ENCODE measurements at places on chromosomes 13 and 19. TPM values are rescaled to one million over a fixed set of nuclear protein-coding genes. Genes with fewer than 3 reads are reported as not detected.

- DNase-seq, result no peak
- H3K4me3 ChIP-seq, result no peak overlapping the region
- no peaks in the 10 kb centered on the region for H3K36me3 ChIP-seq
- peaks cover 12% of the 10 kb centered on the region for H3K4me1 ChIP-seq
Measured at GRCh38 chr13:38415233-38415632, 65.6 kb downstream of the UFM1 start.

DNA sequence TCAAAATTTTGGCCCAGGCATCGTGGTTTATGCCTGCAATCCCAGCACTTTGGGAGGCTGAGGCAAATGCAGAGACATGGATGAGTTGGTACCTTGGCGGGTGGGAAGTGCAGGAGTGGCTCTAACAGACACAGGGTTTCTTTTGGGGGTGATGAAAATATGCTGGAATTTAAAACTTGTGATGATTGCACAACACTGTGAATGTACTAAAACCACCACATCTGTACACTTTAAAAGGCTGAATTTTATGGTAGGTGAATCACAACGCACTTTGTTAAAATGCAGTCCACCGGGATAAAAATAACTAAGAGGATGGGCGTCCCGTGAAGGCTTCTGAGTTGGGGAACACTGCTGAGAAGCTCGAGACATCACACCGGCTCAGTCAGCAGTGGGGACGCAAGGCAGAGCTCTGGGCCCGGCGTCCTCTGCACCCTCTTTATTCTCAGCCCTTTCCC, 47.1 kb downstream of the MLLT1 start:
- DNase-seq, result no peak
- no peaks in the 10 kb centered on the region for H3K27me3 ChIP-seq
- H3K36me3 ChIP-seq, result peaks cover 9% of the 10 kb centered on the region

Gene SPPL2B
- polyA plus RNA-seq, result 20.9 TPM

GRCh38 chr19:58059671-58060078, 593 bp downstream of the ZNF135 start:
- no peaks in the 10 kb centered on the region for H3K36me3 ChIP-seq
- H3K27ac ChIP-seq, result no peak overlapping the region
- DNase-seq, result no peak
- no peaks in the 10 kb centered on the region for H3K27me3 ChIP-seq
- peak overlapping the region; percentile 49 for H3K4me3 ChIP-seq

DNA sequence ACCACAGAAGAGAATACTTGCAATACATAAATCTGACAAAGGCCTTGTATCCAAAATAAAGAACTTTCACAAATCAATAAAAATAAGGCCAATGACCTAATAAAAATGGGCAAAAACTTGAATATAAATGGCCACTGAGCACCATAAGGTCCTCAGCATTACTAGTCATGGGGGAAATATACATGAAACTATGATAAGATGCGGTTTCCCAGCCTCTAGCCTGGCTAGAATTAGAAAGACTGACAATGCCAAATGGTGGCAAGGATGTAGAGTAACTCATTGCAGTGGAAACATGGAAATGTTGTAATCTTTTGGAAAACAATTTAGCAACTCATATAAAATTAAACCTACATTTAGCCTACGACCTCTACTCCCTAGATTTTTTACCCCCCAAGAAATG, 227.1 kb downstream of the GGACT start:
- DNase-seq, result no peak
- H3K27ac ChIP-seq, result no peak overlapping the region
- no peaks in the 10 kb centered on the region for H3K27me3 ChIP-seq
- no peaks in the 10 kb centered on the region for H3K4me1 ChIP-seq
- H3K36me3 ChIP-seq, result no peaks in the 10 kb centered on the region

Gene ZNF223
- 4.0 TPM for polyA plus RNA-seq

DNA sequence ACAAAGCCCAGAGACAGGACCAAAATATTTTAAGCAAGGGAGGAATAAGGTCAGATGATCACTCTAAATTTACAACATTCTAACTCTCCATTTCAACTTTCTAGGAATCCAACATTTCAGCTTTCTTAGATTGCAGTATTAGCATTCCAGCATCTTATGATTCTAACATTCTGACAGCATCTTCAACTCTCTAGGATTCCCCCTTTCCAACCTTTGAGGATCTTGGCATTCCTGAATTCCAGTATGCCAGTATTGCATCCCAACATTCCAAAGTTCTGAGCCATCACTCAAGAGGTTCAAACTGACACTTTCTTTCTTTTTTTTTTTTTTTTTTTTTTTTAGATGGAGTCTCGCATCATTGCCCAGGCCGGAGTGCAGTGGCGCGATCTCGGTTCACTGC, 13.8 kb downstream of the TGFB1 start:
- H3K4me3 ChIP-seq, result no peak overlapping the region
- H3K27me3 ChIP-seq, result no peaks in the 10 kb centered on the region
- H3K4me1 ChIP-seq, result no peaks in the 10 kb centered on the region
- H3K36me3 ChIP-seq, result peaks cover 33% of the 10 kb centered on the region
- no peak for DNase-seq
- no peak overlapping the region for H3K27ac ChIP-seq

Gene GPC5
- 0.10 TPM for polyA plus RNA-seq

Gene APOE
- 217 TPM for polyA plus RNA-seq

DNA sequence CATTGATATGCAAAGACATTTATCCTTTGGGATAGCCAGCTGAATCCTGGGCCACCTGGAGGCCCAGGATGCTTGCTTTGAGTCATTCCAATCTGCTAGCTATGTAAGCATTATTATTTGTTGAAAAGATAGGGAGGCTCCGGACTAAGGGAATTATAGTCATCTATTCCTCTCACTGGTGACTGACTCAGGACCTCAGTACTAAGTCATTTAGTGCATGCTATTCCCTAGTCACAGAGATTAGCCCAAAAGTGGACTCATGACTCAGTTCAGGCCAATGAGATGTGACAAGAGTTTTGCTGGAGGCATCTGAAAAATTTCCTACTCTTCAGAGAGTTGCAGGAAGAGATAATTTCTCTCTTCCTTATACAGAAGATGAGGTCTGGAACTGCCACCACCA, 67.9 kb upstream of the ITM2B start:
- H3K27ac ChIP-seq, result no peak overlapping the region
- no peak overlapping the region for H3K4me3 ChIP-seq
- H3K4me1 ChIP-seq, result peaks cover 21% of the 10 kb centered on the region
- no peak for DNase-seq

GRCh38 chr13:51957377-51958216, 53.7 kb downstream of the ATP7B start:
- no peaks in the 10 kb centered on the region for H3K4me1 ChIP-seq
- H3K36me3 ChIP-seq, result no peaks in the 10 kb centered on the region
- no peak for DNase-seq

DNA sequence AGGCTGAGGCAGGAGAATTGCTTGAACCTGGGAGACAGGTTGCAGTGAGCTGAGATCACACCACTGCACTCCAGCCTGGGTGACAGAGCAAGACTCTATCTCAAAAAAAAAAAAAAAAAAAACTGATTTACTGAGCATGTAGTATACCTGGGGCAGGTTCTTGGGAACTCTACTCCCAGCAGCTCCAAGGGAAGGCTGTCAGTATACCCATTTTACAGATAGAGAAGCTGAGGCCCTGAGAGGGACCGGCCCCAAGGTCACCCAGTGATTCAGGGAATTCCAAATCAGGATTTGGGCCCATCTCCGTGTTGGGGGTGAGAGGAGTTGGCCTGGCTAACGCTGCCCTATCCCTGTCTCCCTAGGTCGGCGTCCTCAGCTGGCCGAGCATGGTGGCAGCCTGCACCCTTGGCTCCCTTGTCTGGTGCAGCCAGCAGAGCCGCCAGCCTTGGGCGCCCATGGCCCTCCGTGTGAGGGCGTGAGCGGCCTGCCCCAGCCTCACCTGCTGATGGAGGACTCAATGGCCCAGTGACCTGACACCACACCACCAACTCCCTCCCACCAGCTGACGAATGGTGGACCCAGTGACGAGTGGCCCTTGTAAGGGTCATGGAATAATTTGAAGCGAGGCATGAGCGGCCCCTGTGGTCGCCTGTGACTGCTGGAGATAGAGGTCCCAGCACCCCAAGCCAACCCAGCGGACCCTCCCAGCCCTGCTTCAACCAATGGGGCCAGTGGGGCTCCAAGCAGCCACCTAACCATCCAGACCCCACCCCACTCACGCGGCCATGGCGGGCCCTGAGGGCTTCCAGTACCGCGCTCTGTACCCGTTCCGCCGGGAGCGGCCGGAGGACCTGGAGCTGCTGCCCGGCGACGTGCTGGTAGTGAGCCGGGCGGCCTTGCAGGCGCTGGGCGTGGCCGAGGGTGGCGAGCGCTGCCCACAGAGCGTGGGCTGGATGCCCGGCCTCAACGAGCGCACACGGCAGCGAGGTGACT, 2.4 kb downstream of the PIK3R2 start:
- H3K36me3 ChIP-seq, result peaks cover 4% of the 10 kb centered on the region
- no peaks in the 10 kb centered on the region for H3K27me3 ChIP-seq
- H3K4me1 ChIP-seq, result peaks cover 29% of the 10 kb centered on the region

- no peaks in the 10 kb centered on the region for H3K4me1 ChIP-seq
- DNase-seq, result no peak
- no peaks in the 10 kb centered on the region for H3K36me3 ChIP-seq
- H3K27me3 ChIP-seq, result no peaks in the 10 kb centered on the region
- no peak overlapping the region for H3K4me3 ChIP-seq
- H3K27ac ChIP-seq, result no peak overlapping the region
Measured at GRCh38 chr13:33806470-33807248, 11.3 kb upstream of the RFC3 start.

Gene CCDC70
- polyA plus RNA-seq, result not detected

Gene KIR2DL4
- polyA plus RNA-seq, result not detected
